Activated naive CD8-positive, alpha-beta T cell treated with anti-CD3 and anti-CD28 coated beads, Interleukin-2, amount 10 ng/mL, durations not matched to agents 7 days and 5 days (primary cell): ENCODE measurements at places on chromosomes 2 and 18.

- DNase-seq: no peak
Observed at GRCh38 chr2:128155970-128156369, 65.0 kb downstream of the UGGT1 start.

GRCh38 chr2:190318931-190319554, 583 bp downstream of the HIBCH start:
- DNase-seq: no peak

- no peak for DNase-seq
Observed at GRCh38 chr2:149042881-149043280, 4.4 kb downstream of the LYPD6B start.

DNA sequence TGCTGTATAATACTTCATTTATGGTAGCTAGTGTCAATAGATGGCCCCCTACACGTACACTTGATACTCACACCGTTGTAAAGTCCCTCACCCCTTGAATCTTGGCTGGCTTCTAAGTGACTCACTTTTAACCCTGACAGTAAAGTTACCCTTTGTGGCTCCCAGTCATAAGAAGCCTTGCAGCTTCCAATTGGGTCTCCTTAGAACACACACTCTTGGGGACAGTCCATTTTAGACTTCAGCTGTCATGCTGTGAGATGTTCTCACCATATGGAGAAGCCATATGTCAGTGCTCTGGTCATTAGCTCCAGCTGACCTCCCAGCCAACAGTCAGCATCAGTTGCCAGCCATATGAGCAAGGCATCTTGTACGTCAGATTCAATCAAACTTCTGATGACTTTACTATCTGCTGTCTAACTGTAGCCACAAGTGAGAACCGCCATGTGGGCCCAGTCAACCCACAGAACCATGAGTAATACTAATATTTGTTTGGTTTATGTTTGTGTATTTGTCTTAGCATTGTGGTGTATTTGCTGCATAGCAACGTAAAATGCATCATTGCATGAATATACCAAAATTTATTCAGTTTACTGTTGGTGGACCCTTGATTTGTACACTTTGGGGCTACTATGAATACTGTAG, 68.3 kb downstream of the PTPN4 start:
- DNase-seq: no peak

DNA sequence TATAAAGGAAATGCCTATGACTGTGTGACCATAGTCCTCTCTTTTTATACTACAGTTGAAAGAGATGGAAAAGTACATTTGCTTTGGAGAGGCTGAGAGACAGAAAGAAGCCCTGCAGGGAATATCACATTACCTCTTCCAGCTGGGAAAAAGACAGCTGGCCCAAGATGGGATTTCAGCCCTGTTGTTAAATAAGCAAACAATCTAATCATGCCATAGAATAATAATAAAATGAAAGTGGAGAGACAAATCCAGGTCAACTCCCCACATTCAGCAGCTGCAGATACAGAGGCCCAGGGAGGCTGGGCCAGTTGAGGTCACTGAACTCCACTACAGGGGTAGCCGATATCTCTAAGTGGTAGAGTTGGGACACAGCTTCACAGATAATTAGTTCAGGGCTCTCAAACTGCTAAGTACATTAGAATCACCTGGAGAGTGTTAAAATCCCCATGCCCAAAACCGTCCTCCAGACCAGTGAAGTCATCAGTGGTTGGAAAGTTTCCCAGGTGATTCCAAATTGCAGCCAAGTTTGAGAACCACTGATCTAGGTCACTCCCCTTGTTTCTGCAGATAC, 81.9 kb downstream of the MOGAT1 start:
- no peak for DNase-seq

DNA sequence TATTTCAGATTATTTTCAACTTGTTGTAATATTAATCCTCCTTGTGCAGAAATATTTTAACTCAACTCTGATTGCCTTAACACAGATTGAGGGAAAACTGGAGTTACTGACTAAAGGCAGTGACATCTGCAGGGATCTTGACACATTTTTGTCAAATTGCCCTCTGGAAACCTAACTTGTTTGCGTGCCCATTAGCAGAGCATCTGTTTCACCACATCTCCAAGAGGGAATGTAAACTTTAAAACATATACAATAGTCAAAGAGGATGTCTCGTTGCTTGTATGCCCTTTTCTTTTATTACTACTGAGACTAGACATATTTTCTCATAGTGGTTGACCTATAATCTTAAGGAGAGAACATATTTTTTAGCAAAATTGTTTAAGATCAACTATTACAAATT, 14.2 kb downstream of the INPP1 start:
- DNase-seq: no peak

- no peak for DNase-seq
Observed at GRCh38 chr2:67057123-67057522, 340.0 kb upstream of the ETAA1 start.

GRCh38 chr18:13294309-13294708, 75.7 kb downstream of the LDLRAD4 start:
- DNase-seq: no peak

DNA sequence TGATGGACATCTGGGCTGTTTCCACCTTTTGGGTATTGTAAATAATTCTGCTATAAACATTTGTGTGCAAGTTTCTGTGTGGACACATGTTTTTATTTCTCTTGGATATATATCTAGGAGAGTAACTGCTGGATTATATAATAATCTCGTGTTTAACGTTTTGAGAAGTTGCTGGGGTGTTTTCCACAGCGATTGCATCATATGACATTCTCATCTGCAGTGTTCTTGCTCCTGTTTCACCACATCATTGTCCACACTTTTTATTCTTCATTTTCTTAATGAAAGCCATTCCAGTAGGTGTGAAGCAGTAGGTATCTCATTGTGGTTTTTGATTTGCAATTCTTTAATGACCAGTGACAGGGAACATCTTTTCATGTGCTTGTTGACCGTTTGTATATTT, 56.9 kb upstream of the ALKAL2 start:
- DNase-seq: no peak

- no peak for DNase-seq
Observed at GRCh38 chr2:197216361-197216979, 94.1 kb downstream of the ANKRD44 start.

- no peak for DNase-seq
Observed at GRCh38 chr2:226286916-226287315, 512.7 kb downstream of the IRS1 start.

DNA sequence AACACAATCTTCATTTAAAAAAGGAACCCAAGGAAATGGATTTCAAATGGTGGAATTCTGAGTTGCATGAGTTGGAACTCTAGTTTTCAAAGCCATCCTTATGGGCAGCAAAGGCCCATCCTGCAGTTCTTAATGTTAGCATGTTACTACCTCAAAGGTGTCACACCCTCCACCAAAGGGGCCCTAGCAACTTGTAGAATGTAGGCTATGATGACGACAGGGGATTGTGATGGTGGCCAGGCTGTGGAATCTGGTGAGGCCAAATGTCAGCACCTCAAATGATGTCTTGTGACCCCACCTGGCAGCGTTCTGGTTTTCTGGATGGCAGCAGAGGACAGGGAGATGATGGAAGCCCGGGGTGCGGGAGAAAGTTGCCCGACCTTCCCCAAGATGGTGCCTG, at the start of gene TMEM247:
Gene TMEM247 (plus strand): TSS at position 301 of the 400 bp plus-strand sequence.
- no peak for DNase-seq

GRCh38 chr18:78736015-78736690, 243.5 kb upstream of the SALL3 start:
- no peak for DNase-seq

GRCh38 chr18:58218117-58218516, 174.1 kb downstream of the NEDD4L start:
- no peak for DNase-seq

GRCh38 chr18:45793264-45793965, 32.1 kb upstream of the SIGLEC15 start:
- DNase-seq: no peak

DNA sequence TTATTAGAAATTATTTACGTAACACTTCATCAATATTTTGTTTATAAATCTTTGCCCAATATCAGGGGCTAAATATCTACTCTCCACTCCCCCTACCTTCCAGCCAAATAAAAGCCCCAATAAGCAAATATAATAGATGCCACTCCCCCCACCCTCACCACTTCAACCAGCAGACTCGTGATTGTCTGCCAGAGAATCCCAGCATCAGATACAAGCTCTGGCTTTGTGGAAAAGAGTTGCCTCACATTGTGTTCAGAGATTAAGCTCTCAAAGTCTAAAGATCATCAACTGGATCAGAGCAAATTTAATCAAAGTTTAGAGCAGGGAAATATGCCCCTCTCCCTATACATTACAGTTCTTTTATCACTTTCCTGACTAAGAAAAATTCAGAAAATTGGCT, 39.5 kb downstream of the AOX1 start:
- DNase-seq: no peak

DNA sequence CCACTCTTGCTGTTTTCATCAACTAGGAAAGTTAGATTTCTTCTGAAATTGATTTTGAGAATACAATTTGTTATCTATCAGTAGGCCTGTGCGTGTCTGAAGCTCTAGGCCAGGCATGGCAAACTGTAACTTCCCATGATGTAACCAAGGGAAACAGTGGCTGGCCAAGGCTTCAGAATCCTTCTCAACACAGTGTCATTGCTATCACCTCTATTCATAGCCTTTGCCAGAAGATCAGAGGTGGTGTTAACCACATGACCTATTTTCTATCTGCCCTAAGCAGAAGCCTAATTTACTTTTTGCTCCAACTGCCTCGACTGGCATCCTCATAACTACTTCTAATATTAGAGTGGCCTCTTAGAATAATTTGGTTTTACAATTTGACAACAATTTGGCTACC, 2.5 kb downstream of the ITGB6 start:
- no peak for DNase-seq

DNA sequence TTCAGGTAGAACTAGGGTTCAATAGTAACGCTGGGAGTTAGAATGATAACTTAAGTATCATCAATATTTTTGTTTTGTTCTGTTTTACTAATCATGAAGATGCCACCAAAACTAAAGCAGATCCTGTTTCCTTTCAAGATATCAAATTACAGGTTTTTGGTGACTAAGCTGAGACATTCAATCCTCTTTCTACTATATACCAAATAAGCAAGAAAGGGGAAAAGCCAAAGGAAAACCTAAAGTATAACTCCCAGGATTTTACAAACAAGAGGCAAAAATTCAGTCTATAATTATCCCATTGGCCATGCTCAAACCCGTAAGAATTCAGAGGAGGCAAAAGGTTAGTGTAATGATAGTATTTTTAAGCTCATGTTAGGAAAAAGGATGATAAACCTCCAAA, 175.2 kb upstream of the CCDC150 start:
- no peak for DNase-seq

GRCh38 chr2:70708376-70709199, 59.4 kb downstream of the ADD2 start:
- DNase-seq: no peak

GRCh38 chr2:950080-950966, at the start of gene SNTG2:
Gene SNTG2 (plus strand): TSS chr2:950849. CDS start chr2:950997, 148 bp downstream.
- peak; percentile 89 for DNase-seq

DNA sequence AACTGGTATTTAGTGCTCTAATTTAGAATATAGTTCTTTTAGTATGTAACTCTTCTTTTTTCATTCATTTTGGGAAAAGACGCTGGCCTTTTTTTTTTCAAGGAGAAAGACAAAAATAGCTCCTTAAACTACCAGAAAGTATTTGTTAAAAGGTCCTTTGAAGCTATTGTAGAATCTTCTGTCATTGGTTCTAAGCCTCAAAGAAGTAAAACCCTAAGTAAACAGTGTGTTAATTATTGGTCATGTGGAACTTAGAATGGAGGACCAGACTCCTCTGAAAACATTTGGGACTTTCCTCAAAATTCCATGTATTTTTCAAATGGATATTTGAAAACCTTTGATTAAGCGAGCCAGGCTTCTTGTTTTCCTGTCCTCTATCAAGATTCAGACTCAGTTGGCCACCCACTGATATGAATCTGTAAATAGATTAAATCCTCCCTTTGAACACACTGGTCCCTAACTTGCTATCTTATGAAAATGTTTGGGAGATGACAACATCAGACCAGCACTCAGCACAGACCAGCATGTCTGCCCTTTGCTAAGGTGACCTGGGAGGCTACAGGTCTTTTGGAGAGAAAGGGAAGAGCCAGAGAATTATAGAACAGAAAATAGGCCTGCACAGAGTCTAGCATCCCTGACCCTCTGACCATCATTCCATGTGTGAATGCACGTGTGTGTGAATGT, 120.3 kb upstream of the GATA6 start:
- DNase-seq: no peak

GRCh38 chr18:52995875-52996274, 655.9 kb downstream of the DCC start:
- no peak for DNase-seq

DNA sequence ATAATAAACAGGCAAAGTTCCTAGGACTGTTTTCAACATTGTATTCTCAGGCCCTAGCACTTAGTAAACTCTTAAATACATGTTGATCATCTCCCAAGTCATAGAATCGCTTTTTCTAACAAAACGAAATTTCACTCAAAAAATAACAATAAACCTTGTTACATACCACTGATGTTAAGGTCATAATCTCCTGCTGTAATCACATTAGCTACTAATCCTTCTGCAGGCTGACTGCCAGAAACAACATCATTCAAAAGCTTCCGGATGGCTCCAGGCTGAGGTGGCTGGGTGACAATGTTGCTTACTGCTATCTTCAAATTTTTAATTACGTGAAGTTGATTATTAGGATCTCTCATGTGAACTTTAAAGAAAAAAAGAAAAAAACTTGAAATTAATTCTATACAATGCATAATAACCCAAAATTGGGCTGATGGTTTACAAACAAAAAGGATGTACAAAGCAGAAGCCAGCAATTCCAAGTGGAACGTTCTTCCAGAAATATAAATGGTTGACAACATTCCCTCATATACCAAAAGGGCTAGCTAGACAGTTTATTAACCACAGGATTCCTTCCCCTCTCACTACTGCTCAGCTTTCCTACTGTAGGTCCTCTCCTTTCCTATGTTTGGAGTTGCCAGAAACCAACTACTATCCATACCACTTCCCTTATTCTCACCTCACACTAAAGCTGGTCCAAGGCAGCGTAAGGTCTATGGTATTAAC, 11.6 kb downstream of the TRAPPC8 start:
- DNase-seq: no peak

DNA sequence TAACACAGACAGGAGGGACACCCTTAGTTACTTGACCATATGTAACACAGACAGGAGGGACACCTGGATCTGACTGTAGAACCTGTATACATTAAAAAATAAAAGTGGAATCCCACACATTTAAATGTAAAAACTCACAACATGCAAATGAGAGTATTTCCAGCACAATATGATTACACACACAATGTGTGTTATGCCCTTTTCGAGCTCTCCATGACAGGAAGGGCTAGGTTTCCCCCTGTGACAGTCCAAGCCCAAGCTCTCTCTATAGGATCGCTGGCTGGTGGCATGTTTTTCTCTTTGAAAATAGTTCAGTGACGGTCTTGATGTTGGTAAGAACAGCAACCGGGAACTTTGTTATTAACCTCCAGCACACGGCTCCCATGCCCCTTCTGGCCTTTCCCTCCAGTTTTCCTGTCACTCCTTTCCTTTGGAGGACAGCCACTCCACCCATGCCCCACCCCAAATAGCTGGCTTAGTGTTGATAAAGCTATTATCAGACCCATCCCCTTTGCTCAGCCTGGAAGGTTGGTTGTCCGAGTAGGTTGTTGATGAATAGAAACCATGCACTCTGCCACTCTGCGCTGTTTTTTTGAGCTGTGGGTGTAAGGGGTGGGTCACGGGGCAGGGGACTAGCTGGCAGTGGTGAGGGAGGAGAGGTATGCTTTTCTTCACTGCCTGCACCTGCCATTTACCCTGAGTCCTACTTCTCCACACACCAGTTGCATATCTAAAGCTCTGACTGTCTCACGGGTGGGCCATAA, 2.7 kb downstream of the RASGRP3 start:
- no peak for DNase-seq

- no peak for DNase-seq
Observed at GRCh38 chr2:111219734-111220505, 99.2 kb downstream of the BCL2L11 start.
